ENCODE measurements at places on chromosomes 2 and 18. TPM values are rescaled to one million over a fixed set of nuclear protein-coding genes. Genes with fewer than 3 reads are reported as not detected.

DNA sequence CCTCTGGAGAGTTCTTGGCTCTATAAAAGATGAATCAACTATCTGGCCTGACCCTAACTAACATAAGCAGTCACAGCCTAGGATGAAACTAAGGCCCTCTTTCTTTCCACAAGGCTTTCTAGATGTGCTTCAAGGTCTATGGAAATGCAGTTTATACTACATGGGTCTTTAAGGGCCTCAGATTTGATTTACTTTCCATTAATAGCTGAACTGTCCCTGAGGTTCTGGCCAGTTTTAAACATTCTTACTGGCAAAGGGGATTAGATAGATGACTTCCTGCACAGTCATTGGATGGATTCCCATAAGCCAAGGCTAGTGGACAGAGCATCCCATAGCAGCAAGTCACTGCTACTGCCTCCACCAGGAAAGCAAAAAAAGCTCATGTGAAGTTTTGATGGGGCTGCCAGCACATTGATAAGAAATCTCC is 38.1 kb upstream of the LCLAT1 start:
- DNase-seq: no peak
- H3K36me3 ChIP-seq: no peaks in the 10 kb centered on the region
- no peak overlapping the region for H3K4me3 ChIP-seq

GRCh38 chr2:189261431-189261841 is 81.9 kb upstream of the COL5A2 start:
- no peaks in the 10 kb centered on the region for H3K27me3 ChIP-seq
- H3K4me3 ChIP-seq: no peak overlapping the region
- H3K36me3 ChIP-seq: no peaks in the 10 kb centered on the region
- H3K27ac ChIP-seq: no peak overlapping the region
- no peak for DNase-seq
- H3K4me1 ChIP-seq: no peaks in the 10 kb centered on the region

DNA sequence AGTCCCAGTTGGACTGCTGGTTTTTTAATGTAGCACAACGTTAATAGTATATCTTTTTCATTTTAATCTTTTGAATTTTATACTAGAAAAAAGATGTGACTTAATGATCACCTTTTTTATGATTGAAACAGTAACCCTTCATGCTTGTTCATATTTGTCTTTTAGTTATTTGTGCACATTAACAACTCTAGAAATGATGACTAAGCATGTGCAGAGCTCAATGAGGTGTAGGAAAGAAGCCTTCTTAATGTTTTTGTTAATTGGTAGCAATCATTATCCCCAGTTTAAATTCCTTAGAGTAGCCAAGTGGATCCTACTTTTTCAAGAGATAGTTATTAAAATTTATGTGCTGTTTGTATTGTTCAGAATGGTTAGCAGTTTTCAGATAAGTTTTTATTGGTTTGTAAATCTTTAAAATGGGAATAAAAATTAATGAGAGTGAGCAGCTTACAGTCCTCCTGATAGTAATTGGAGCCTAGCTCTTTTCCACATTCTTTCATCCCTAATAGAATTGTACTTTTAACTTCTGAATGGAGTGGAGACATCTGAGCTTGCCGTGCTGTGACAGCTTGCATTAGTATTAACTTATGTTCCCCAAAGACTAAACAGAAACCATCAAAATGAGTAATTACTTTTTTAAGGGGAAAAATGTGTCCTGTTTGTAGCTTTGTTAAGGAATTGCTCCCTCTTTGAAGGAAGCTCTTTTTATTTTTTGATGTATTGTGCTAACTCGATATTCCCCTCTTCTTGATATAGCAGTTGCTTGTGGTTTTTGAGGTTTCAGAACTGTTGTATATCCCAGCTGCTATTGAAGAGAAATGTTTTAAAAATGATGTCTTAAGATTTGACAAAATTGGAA is 17.3 kb downstream of the PIK3C3 start:
- no peak overlapping the region for H3K27ac ChIP-seq
- H3K27me3 ChIP-seq: no peaks in the 10 kb centered on the region
- peaks cover 26% of the 10 kb centered on the region for H3K4me1 ChIP-seq
- no peak for DNase-seq
- peaks cover 83% of the 10 kb centered on the region for H3K36me3 ChIP-seq

- H3K36me3 ChIP-seq: no peaks in the 10 kb centered on the region
- peak overlapping the region; percentile 73 for H3K27ac ChIP-seq
- DNase-seq: no peak
- H3K4me3 ChIP-seq: no peak overlapping the region
Measured at GRCh38 chr2:127671557-127672302, 3.6 kb downstream of the LIMS2 start.

- H3K36me3 ChIP-seq: no peaks in the 10 kb centered on the region
- H3K4me1 ChIP-seq: no peaks in the 10 kb centered on the region
- DNase-seq: peak; percentile 72
Measured at GRCh38 chr2:3739313-3739712, 35.9 kb downstream of the DCDC2C start.

- no peaks in the 10 kb centered on the region for H3K27me3 ChIP-seq
- H3K4me1 ChIP-seq: peaks cover 4% of the 10 kb centered on the region
- peaks cover 5% of the 10 kb centered on the region for H3K36me3 ChIP-seq
- no peak overlapping the region for H3K4me3 ChIP-seq
- DNase-seq: no peak
Measured at GRCh38 chr2:88038263-88039105, 17.1 kb downstream of the KRCC1 start.

- H3K4me1 ChIP-seq: peaks cover 6% of the 10 kb centered on the region
- no peak overlapping the region for H3K4me3 ChIP-seq
- peak overlapping the region; percentile 51 for H3K27ac ChIP-seq
- no peaks in the 10 kb centered on the region for H3K27me3 ChIP-seq
- no peak for DNase-seq
Measured at GRCh38 chr18:74288041-74288440, 3.7 kb downstream of the CYB5A start.

DNA sequence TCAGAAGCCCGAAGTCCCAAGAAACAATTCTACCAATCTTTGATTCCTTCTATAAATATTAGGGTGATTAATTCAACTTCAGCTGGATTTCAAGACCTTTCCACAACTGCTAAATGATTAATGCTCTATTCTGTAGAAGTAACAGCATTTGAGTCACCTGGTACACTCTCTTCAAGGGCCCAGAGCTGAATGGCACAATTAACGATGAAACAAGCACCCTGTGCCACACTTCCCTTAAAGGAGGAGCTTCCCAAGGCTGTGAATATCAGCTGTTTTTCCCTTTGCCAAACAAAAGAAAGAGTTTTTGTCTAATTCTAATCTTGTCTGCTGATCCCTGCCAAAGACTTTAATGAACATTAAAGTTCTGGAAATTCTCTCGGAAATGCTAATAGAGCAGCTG is 56.0 kb downstream of the BOD1L2 start:
- H3K27me3 ChIP-seq: no peaks in the 10 kb centered on the region
- no peak overlapping the region for H3K27ac ChIP-seq
- no peak for DNase-seq
- H3K4me1 ChIP-seq: no peaks in the 10 kb centered on the region

The KIF5C gene
- total RNA-seq: 5.3 TPM

The EFHD1 gene
- total RNA-seq: 19.8 TPM

Measured in spleen (tissue), 13 donors.